NCI-H2081 (cell line): ENCODE measurements at places on chromosomes 3 and 15.

GRCh38 chr3:196377321-196377720, 39.1 kb upstream of the TM4SF19 start:
- no peak for DNase-seq

- DNase-seq: no peak
These were observed 29.8 kb upstream of the PRR23E start for GRCh38 chr3:127162947-127163645.

GRCh38 chr3:46989146-46989810, 9.8 kb downstream of the NBEAL2 start:
- DNase-seq: no peak

- no peak for DNase-seq
These were observed 114.0 kb downstream of the FNDC3B start for GRCh38 chr3:172153335-172153861.

- DNase-seq: peak; percentile 6
These were observed 200.8 kb upstream of the GOLGA6L4 start for GRCh38 chr15:84034578-84035398.

GRCh38 chr3:150970665-150971324, 1.7 kb downstream of the CLRN1 start:
- DNase-seq: no peak

- no peak for DNase-seq
These were observed 31.7 kb upstream of the ATOSA start for GRCh38 chr15:52710708-52711389.

DNA sequence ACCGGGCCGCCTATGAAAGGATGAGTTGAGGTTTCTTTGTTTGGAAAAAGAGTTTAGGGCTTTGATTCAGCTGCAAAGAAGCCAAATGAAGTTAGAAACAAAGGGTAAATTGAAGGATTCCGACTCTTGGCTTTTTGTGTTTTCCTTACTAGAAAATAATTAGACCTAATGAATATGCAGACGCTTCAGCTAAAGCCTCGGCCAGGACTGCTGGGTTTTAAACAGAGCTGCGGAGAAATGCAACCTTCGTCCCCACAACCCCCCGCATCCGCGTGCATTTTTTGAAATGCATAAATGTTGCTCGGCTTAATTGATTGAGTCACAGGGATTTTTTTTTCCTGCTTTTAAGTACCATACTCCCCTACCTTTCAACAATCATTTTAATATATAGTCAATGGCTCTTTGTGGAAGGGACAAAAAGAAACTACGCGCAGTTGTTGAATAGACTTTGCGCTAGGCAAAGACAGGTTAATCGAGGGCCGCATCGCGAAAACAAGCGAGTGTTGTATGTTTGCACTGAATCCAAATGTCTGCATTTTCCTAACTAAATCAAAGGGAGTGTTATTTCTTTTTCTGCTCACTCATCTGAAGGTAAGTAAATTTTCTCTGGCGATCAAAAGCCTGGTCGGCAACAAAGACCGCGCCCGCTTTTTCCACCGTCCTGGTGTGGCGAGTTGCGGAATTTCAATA, 1.3 kb upstream of the ZIC4 start:
- DNase-seq: no peak

- no peak for DNase-seq
These were observed 80.0 kb downstream of the MITF start for GRCh38 chr3:69819282-69819681.

DNA sequence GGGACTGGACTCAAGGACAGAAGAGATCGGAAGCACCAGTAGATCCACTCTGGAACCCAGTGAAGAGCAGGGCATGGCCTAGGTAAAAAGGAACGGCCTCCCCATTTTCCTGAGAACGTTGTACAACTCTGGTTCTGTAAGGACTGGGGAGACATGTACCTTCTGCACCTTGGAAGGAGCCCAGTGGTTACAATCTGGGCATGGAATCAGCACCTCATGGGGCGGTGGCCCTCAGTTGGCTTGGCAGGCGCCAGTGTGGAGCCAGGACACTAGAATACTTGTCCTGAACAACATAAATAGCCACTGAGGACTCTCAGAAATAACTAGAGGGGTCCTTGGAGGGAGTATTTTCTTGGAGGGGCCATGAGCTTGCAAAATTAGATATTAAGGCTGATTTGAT, 25.6 kb downstream of the EAF1 start:
- DNase-seq: no peak

- DNase-seq: no peak
These were observed 251.9 kb upstream of the TGFBR2 start for GRCh38 chr3:30354513-30354912.

- no peak for DNase-seq
These were observed 129.3 kb upstream of the CD96 start for GRCh38 chr3:111412656-111413055.

- no peak for DNase-seq
These were observed 82.8 kb downstream of the DUT start for GRCh38 chr15:48414015-48414414.

DNA sequence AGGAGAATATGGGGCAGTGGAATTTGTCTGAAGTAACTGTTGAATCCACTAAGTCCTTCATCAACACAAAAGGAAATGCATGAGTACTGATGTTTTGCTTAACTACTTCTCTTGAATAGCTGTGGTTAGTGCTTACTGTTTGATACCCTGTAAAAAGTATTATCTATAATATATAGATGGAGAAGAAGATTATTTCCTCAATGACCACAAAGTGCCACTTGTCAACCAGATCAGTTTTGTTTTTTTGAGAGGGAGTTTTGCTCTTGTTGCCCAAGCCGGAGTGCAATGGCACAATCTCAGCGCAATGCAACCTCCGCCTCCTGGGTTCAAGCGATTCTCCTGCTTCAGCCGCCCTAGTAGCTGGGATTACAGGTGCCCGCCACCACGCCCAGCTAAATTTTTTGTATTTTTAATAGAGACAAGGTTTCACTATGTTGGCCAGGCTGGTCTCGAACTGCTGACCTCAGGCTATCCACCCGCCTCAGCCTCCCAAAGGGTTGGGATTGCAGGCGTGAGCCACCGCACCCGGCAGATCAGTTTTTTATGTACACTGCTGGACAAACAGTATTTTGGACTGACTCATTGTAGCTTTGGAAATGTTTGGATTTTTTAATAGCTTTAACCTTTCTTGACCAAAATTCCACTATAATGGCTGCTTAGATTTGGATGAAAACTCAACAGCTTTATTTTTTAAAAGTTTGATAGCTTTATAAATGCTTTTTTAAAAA, 1.5 kb upstream of the RPLP1 start:
- DNase-seq: no peak

DNA sequence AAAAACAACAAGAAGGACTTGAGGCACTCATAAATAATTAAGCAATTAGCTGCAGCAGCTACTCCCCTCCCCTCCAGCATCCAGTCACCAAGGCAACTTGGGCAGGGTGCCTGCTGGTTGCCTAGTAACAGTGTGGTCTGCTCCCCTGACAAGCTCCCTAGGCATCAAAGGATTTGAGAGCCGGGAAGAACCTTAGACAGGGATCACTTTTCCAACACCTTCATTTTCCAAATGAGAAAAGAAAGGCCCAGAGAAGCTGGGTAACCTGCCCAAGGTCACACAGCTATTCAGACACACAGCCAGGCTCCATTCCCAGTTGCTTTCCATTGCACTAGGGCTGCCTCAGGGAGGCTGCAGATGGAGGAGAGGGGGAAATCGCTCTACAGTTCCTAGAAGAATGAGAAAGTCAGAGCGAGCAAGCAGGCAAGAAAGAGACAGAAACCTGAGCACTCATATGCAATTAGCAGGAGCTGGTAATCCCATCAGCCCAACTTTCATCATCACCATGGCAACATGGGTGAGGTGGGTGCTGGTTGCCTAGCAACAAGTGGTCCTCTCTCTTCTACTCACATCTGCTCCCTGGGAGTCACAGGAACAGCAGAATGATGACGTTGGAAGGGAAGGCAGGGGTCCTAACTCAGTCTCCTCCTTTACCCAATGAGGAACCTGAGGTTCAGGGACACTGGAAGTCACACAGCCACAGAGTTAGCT, 3.6 kb upstream of the EIF4E3 start:
- DNase-seq: no peak

- no peak for DNase-seq
These were observed 44.5 kb downstream of the ATP6V1A start for GRCh38 chr3:113791381-113791780.

DNA sequence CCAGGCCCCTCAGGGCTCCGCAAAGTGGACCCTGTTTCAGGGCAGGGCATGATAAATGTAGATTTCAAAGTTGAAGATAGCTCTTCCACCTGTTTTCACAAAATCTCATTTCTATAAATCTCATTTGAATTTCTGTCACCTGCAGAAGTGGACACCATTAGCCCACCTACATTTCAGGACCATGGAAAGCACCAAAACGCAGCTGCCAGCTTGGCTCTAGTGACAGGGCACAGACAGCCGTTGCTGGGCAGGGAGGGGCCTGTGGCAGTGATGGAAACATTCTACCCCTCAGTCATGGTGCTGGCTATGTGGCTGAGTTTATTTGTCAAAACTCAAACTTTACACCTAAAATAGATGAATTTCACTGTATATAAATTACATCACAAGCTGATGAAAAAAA, 40.4 kb downstream of the PRR23E start:
- no peak for DNase-seq

- DNase-seq: no peak
These were observed 347.8 kb downstream of the TBC1D5 start for GRCh38 chr3:17394541-17395155.

DNA sequence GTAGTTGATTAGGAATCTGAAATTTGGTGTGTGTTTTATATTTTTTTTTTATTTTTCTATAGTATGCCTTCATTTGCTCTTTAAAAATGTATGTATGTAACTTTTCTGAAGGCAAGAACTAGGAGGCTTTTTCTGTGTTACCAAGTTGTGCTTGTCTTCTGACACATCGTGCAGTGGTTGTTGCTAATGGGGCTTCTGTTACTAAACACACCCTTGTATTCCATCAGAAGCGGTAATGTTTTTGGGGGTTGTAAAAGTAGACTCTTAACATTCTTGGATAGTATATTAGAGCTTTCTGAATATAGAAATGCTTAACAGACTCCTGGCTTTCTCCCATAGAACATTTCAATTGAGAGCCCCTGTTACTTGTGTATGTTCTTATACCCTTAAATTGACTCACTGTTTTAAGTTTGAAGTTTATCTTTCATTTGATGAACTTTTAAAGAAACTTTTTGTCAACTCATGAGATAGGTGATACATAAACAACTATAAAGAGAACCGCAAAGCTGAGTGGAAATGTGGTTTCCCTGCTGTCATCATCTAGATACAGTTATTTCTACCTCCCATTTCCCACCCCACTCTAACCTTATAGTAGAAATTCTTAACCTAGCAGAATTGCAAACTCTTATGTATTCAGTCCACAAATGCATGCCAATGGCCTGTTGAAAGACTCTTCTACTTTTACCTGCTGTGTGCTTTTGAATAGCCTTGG, 2.5 kb downstream of the TIPARP start:
- no peak for DNase-seq

DNA sequence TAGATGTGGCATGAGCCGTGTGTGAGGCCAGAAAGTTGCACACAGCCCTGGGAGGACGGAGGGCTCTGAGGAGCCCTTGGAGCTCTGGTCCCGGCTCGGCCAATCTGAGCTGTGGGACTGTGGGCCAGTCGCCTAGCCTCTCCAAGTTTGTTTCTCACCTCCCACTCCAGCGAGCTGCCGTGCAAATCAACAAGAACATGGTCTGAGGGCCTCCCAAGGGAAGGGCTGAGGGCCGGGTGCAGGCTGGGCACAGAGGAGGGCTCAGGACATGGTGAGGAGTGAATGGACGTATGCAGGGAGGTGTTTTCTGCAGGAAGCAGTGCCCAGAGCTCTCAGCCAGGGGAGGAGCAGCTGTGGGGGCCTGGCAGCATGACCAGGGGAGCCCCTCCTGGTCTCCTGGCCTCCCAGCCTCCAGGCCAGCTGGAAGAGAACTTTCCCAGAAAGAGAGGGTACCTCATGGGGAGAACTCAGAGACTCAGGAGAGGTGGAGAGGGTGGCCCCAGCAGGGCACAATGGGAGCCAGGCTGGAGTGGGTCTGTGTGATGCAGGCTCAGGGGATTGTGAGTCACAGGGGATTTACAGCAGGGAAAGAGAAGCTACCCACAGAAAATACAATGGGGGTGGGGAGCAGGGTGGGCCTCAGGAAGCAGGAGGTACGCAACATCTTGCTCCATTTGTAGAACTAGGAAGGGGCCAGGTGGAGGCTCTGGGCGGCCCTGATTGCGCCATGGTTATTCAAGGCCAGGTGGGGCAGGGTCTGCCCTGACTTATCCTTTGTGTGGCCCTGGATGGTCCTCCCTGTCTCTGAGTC, 24.8 kb downstream of the PSTPIP1 start:
- no peak for DNase-seq

DNA sequence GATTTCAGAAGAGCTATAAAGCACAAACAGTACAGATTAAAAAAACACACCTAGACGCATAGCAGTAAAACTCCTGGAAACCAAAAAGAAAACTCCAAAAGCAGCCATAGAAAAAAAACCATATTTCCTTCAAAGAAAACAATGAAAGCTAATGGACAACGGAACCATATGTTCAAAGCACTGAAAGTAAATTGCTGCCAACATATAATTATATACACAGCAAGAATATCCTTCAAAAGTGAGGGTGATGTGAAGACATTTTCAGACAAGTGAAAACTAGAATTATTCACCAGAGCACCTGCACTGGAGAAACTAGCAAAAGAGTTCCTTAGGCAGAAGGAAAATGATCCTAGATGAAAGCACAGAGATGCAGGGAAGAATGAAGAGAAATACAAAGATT, 58.2 kb upstream of the PCSK6 start:
- no peak for DNase-seq

DNA sequence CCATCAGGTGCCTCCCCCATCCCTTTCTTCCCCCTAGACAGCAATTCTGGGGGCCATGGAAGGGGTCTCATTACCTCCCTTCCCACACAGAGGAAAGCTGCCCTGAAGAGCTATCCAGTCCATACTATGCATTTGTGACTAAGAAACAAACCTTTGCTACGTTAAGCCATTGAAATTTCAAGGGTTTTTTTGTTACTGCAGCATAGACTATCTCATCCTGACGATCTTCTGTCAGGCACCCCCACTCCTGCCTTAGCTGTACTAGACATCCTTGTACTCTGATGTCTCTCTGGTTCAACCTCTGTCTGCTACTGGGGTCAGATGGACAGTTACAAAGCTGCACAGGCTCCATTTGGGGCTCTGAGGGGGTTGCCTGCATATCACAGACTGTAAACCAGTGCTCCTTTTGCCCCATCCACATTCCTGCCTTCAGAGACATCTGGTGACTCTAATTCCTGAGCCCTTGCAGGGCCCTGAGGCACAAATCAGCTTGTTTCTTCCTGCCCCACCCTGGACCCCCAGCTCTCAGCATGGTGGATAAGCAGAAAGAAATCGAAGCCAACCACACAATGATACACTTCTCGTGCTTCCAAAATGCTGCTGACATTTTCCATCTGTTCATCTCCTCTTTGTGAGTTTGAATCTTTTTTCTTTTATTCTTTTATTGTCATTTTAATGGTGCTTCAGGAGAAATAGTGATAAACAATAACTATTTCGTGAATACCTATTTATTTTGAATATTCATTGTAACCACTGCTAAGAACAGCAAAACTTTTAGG, 21.6 kb upstream of the NSMCE3 start:
- DNase-seq: no peak
